ENCODE measurements at places on chromosomes 2 and 18.

DNA sequence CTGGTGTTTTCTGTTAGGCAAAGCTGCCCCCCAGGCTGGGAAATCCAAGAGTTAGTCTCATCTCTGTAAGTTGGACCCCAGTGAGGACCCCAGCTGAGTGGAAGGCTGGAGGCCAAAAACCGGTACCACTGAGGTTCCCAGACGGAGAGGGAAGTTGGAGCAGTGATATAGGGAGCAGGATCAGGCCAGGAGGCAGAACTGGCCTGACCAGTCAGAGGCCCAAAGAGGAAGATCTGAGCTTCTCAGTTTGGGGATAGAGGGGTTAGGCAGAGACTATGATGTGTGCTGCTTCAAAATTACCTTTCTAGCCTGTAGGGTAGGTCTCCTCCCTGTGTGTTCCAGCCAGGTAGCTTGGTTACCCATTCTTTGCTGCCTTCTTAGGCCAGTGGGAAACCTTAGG is 4.6 kb upstream of the RNF181 start:
- no peak for DNase-seq

DNA sequence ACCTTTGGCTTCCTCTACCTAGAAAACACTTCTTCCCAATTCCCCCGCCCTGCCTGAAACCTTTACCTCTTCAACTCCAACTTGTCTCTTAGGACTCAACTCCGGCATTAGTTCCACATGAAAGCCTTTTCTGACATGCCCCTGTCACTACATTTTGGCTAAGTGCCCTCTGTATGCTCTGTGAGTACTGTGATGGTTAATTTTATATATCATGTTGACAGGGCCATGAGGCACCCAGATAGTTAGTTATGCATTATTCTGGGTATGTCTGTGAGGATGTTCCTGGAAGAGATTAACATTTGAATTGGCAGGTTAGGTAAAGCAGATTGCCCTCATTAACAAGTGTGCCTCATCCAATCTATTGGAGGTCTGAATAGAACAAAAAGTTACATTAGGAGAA is 75.6 kb upstream of the NCKAP5 start:
- no peak for DNase-seq

- no peak for DNase-seq
These were observed 148.7 kb upstream of the ITGA6 start for GRCh38 chr2:172278667-172279066.

GRCh38 chr2:219434718-219435525 is at the start of gene SPEG:
Gene SPEG (plus strand): TSS chr2:219434843. CDS start chr2:219434978, 135 bp downstream.
- DNase-seq: no peak

DNA sequence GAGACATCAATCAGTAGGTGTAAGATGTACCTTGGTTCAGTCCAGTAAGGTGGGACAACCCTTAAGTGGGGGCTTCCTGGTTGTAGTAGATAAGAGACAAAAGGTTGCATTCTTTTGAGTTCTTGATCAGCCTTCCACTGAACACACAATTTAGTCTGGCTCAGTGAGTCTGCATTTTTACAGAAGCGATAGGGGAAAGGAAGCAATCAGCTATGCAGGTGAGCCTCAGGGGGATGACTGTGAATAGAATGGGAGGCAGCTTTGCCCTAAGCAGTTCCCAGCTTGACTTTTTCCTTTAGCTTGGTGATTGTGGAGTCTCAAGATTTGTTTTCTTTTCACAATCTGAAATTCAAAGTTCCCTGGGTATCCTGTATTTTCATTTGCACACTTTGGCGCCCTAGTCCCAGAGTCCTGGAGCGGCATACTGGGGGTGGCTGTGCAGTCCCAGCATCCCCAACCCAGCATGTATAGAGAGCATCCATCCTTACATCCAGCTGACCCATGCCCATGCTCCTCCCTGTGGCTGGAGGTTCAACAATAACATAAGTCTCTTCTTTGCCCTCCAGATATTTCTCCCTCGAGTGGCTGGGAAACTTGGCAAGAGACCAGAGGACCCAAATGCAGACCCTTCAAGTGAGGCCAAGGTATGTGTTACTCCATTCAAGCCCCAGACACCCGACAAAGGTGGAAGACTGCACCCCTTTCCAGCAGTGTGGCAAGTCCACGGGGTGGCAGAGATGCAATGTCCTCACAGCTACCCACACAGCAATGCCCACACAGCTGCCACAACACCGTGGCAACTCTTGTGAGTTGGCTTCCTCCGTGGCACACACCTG is 20.1 kb upstream of the PRLH start:
- DNase-seq: no peak

DNA sequence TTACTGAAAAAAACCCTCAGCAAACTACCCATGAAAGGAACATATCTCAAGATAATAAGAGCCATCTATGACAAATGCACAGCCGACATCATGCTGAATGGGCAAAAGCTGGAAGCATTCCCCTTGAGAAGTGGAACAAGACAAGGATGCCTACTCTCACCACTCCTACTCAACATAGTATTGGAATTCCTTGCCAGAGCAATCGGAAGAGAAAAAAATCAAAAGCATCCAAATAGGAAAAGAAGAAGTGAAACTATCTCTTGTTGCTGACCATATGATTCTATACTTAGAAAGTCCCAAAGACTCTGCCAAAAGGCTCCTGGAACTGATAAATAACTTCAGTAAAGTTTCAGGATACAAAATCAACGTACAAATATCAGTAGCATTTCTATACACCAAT is 40.6 kb upstream of the MSTN start:
- no peak for DNase-seq

- DNase-seq: no peak
These were observed 54.3 kb upstream of the RGPD4 start for GRCh38 chr2:107772353-107772752.

DNA sequence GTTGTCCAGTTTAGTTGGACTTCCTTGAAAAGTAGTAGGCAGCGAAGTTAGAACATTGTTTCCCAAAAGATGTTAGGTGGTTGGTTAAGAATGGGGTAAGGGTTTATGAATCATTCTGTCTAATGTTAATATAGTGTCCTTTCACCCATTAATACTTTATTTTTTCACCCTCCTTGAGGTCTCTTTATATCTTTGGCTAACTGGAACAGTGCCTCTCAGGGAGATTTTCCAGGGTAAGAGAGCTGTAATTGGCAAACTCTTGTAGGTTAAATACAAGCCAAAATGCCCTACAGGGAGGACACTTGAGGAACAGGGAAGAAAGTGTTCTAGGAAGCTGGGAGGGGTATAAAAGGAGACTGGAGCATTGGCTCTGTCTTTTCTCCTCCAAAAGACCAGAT is 22.3 kb downstream of the C18orf63 start:
- DNase-seq: no peak

DNA sequence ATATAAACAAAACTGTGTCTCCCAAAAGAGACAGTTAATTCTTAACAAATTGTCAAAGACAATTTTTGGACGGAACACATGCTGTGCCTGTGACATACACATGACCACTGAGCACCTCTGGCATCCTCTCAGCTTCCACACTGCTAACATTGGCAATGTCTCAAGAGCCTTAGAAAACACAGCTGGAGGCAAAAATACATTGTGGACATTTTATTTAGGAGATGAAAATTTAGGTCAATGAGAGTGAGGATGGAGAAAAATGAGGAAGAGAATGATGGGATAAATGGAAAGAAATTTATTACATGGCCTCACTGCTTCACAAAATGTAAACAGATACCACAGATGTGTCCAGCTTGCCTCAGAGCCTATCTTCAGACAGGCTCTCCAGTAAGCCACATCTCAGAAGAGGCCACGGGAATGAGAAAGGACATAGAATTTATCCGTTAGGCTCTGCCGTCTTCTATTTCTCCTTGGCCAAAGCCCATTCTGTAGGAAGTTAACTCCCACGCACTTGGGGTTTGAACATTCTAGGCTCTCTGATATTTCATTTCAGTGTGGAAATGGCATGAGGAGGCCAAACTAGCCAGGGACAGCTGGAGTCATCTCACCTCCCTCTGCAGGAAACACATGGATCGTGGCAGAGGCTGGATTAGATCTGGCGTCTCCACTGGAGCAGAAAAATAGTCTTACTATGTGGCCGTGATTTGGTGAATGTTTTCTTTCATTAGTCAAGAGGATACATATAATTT is 519.4 kb upstream of the DSEL start:
- no peak for DNase-seq

DNA sequence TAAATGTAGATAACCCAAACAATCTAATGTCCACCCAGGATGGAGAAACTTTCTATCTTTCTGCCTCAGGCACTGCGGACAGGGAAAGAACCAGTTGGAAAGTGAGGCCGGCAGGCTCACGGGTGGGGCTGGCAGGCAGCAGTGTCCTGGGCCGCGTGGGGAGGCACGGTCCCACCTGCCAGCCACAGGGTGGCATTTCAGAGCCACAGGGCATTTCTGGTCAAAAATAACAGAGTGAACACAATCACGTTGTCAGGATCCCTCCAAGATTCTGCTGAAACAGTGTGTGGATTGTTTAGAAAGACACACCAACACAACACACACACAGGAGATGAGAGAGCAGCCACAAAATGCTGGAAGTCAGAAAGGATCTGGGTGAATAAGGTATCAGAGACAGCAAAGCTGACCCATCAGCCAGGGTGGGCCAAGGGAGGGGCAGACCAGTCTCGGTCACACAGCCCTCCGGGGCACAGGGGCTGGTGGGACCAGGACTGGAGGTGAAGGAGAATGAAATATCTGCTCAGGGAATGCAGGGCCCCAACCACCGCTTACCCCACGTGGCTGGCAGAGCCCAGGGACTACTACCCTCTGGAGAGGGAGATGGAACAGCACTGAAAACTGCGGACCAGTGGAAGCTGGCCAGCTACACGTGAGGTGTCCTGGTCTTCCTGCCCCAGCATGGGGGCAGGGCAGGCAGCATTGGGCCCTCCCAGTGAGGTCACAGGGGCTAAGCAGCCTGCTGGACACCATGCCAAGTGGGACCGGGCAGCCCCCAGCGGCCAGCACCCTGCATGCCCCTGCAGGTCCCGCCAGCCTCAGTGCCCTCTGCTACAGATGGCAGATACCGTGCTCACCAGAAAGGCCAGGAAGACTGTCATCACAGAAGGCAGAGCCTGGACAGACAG is 173.9 kb downstream of the HDAC4 start:
- no peak for DNase-seq

- DNase-seq: no peak
These were observed 83.4 kb upstream of the CYP20A1 start for GRCh38 chr2:203155406-203155805.

DNA sequence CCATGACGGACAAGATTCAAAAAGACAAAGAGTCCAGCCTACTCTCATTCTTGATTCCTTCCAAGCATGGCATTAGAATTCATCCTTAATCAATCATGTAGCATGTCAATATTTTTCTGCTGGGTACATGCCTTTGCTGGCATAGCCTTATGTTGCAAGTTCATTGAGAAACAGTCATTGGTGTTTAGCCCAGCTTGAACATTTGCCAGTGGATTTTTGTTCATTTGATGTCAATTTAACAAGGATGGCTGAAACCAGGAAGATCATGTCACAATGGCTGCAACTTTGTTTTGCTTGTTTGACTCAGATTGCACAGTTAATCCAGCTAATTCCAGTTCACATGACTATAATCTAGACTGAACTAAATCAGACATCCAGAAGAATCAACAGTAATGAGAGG is 1132.2 kb downstream of the LRP1B start:
- no peak for DNase-seq

DNA sequence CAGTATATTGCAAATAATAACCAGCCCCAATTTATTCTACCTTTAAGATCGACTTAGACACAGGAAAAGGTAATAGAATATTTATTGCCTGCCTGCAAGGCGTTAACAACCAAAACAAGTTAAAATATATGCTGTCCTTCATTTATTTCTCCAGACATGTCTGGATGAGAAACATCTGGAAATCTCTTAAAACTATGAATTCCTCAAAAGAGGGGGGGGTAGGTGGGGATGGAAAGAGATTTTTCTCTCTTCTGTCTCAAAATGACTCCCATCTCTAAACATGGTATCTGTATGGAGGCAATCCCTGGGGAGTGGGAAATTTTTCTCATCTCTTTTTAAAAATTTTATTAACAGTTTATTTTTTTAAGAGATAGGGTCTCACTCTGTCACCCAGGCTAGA is 113.0 kb downstream of the CDH2 start:
- no peak for DNase-seq

- no peak for DNase-seq
These were observed 69.0 kb downstream of the RAB3GAP1 start for GRCh38 chr2:135121016-135121657.

- DNase-seq: peak; percentile 91
These were observed 318.7 kb upstream of the NCKAP5 start for GRCh38 chr2:133886735-133887675.

DNA sequence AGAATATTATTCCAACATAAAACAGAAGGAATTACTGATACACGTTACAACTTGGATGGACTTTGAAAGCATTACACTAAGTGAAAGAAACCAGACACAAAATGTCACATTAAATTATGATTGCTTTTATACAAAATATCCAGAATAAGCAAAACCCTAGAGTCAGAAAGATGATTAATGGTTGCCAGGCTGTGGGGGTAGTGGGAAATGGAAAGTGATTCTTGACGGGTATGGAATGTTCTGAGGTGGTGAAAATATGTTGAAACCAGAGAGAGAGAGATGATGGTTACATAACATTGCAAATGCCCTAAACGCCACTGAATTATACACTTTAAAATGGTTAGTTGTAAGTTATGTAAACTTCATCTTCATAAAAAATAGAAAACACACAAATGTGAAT is 1057.2 kb upstream of the TMEFF2 start:
- DNase-seq: no peak

DNA sequence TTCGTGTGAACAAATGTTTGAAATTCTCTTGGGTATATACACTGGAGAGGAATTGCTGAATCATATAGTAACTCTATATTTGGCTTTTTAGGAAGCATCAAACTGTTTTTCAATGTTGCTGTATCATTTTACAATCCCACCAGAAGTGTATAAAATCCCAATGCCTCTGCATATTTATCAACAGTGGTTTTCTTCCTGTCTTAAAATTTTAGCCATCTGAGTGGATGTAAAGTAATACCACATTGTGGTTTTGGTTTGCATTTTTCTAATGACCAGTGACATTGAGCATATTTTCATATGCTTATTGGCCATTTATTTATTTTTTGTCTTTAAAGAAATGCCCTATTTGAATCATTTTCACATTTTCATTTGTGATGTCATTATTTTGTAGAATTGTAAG is 22.8 kb upstream of the LRP1B start:
- DNase-seq: no peak

- DNase-seq: no peak
These were observed 152.7 kb upstream of the SOX11 start for GRCh38 chr2:5539282-5540165.

DNA sequence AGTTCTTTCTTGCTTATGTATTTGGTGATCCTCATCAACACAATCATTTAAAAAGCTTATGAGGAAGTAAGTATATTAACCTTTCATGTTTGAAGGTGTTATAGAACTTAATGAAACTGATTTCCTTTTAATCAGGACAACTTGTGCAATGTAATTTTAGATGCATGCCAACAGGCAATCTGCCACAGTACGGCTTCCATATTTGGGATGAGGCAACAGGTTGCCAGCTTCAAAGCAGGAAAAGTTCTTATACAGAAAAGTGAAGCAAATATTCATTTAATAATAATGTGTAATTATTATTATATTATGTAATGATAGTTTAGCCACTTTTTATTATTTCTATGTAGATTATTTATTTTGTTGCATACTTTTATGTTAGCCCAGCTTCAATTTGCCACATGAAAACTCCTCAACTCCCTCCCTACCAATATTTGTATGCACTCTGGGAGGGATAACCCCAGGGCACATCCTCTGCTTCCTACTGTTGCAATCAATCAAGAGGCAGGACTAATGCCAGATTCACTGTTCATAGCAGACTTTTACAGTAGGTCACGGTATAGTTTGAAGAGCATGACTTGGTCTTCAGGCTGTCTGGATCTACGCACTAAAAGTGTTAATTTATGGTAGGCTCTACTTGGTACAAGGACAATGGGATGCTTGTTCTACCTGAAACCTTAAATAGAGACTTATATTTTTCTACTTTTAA is 277.2 kb downstream of the AGPS start:
- DNase-seq: no peak

GRCh38 chr2:6951046-6951445 is 33.8 kb downstream of the RNF144A start:
- no peak for DNase-seq

Measured in testis (tissue), 5 donors.